GM23248 (cell line): ENCODE measurements at places on chromosomes 6 and 20. TPM values are rescaled to one million over a fixed set of nuclear protein-coding genes. Genes with fewer than 3 reads are reported as not detected.

- H3K27me3 ChIP-seq = no peaks in the 10 kb centered on the region
- no peak overlapping the region for H3K4me3 ChIP-seq
- H3K27ac ChIP-seq = no peak overlapping the region
- no peak for DNase-seq
- H3K36me3 ChIP-seq = no peaks in the 10 kb centered on the region
Observed at GRCh38 chr20:53085720-53086119, 113.6 kb downstream of the TSHZ2 start.

DNA sequence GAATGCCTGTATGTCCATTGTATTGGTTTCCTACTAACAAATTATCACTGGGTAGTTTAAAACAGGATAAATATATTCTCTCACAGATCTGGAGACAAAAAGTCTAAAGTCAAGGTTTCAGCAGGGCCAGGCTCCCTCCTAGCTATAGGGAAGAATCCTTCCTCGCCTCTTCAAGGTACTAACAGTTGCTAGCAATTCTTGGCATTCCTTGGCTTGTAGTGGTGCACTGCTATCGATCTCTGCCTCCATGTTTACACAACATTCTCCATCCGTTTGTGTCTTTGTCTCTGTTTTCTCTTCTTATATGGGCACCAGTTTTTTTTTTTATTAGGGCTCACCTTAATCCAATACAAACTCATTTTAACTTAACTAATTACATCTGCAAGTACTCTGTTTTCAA is 48.9 kb downstream of the OR2B6 start:
- no peaks in the 10 kb centered on the region for H3K4me1 ChIP-seq
- no peaks in the 10 kb centered on the region for H3K27me3 ChIP-seq
- no peak for DNase-seq
- no peak overlapping the region for H3K4me3 ChIP-seq
- H3K36me3 ChIP-seq = no peaks in the 10 kb centered on the region
- no peak overlapping the region for H3K27ac ChIP-seq

GRCh38 chr6:35018746-35019145 is 122.4 kb downstream of the TCP11 start:
- no peak overlapping the region for H3K4me3 ChIP-seq
- H3K36me3 ChIP-seq = no peaks in the 10 kb centered on the region
- H3K27ac ChIP-seq = no peak overlapping the region
- peaks cover 42% of the 10 kb centered on the region for H3K4me1 ChIP-seq
- H3K27me3 ChIP-seq = no peaks in the 10 kb centered on the region

DNA sequence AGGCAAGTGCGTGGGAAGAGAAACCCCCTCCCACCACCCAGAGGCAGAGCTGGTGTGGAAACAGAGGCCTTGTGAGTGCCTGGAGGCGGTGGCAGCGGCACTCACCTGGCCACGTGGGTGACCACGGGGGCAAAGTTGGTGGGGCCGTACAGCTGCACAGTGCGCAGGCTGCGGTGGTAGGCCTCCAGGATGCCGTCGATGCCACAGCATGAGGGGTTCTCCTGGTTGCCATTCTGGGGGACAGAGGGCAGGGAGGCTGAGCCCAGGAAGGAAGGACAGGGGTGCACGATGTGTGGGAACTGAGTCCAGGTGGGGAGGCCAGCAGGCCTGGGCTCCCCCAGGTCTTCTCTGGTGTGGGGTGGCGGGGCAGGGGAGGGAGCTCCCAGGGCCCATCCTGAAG is 47.7 kb downstream of the RAB44 start:
- H3K36me3 ChIP-seq = no peaks in the 10 kb centered on the region
- DNase-seq = no peak
- H3K4me3 ChIP-seq = no peak overlapping the region
- H3K27ac ChIP-seq = no peak overlapping the region
- no peaks in the 10 kb centered on the region for H3K4me1 ChIP-seq

DNA sequence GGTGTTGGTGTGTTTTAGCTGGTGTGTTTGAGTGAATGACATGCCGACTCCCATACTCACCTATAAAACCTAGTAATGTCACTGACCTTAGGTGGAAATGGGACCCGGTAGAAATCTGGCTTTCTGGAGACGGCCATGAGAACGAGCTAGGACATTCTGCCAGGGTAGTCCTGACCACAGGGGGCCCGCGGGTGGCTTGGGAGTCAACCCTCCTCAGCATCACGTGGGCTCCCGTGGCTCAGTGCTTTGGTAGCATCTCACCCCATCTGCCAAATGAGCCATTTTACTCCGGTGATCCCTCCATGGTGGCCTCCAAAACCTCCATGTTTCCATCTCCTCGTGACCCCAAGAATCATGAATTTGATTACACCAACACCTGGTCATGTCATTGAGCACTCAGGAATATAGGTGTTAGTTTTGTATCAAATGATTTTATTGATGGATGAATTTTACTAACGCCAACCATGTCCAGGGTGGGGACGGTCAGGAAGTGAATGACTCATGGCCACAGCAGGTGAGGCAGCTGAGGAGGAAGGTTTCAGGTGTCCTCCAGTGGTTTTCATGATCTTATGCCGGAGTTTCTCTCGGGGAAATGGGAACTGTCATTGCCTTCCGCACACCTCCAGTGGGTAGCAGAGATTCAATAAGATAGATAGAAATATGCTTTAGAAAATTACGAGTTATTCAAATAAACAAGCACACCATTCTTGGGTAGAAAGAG is 195.0 kb downstream of the SYNDIG1 start:
- no peak overlapping the region for H3K4me3 ChIP-seq
- 0 out of 2 replicates have a peak, but pooled peaks cover 3% of the 10 kb centered on the region for H3K27me3 ChIP-seq
- no peaks in the 10 kb centered on the region for H3K36me3 ChIP-seq
- H3K4me1 ChIP-seq = no peaks in the 10 kb centered on the region; the same call in 1 of the 2 replicates
- DNase-seq = no peak

DNA sequence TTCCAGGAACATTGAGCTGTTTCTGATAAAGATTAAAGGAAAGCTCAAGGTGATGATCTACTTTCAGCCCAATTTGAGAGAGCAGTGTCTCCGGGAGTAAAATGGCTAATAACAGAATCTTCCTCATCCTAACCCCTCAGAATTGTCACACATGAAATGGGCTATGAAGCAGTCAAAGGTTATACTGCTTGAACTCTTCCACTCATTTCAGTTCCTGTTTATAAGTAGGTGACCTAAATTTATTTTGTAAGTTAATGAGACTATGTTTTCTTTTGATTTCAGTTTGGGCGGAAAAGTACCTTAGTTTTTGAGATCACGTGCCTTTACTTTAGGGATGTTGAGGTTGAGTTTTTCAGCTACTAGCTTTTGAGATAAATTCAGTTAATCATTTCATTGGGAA is 47.2 kb downstream of the QKI start:
- DNase-seq = no peak
- H3K4me1 ChIP-seq = peaks cover 48% of the 10 kb centered on the region
- peak overlapping the region; percentile 80 for H3K27ac ChIP-seq
- H3K27me3 ChIP-seq = no peaks in the 10 kb centered on the region

DNA sequence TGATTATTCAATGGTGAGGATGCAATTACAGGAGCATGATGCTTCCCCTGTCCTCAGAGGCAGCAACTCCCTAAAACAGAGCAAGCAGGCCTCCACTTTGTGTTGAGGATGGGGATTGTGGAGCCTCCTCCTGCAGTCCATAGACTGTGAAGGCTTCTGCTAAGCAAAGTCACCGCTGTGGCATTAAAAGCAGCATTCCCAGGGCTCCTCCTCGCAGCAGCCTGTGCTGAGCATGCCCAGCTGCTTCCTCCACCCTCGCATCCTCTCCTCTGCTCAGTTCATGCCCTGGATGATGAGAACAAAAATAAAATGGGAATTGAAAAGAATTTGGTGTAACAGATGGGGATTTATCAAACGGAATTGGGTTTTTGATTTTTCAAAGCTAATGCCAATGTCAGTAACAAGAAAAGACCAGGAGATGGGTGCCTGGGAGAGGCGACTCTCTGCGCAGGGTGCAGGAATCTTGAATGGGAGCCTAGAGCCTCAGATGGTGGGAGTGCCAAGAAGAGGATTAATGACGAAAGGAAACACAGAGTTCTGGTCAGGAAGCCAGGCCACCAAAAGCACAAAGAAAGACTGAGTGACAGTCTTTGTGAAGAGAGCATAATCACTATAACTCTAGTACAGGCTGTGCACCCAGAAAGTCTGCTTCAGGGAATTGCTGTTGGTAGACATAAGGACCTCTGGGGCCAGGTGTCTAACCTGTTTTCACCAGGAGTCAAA is 347.6 kb downstream of the TPBG start:
- H3K4me3 ChIP-seq = peak overlapping the region; percentile 63
- no peaks in the 10 kb centered on the region for H3K36me3 ChIP-seq
- DNase-seq = peak; percentile 80
- peaks cover 25% of the 10 kb centered on the region for H3K4me1 ChIP-seq
- H3K27ac ChIP-seq = peak overlapping the region; percentile 49

DNA sequence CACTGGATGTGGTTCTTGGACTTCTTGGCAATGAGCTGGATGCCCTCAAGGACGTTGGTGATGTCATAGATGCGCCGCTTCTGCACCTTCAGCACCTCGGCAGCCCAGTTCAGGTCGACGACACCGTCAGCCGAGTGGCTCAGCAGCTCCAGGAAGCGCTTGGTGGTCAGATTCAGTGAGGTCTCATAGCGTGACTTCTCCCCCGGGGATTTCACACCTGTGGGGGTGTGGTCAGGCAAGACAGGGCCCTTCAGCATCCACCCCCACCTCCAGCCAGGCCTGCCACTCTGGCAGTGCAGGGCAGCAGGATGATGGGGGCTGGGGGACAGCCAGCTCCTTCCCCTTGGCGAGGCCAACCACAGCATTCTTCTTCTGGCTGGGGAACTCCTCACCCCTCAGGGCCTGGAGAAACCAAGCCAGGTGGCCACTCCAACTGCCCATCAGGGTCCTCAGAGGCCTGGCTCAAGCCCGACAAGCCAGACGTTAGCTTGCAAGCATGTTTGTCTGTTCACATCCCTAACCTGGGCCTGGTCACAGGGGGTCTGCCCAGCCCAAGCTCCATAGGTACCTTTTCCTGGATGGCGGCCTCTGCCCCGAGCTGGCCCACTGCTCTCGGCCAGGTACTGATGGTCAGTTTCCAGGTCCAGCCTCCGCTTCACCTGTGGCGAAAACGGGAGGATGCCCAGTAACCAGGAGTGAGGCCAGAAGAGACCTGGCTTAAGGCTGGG is 5.7 kb upstream of the NECAB3 start:
- no peaks in the 10 kb centered on the region for H3K36me3 ChIP-seq
- peaks cover 13% of the 10 kb centered on the region for H3K4me1 ChIP-seq
- no peak overlapping the region for H3K27ac ChIP-seq

DNA sequence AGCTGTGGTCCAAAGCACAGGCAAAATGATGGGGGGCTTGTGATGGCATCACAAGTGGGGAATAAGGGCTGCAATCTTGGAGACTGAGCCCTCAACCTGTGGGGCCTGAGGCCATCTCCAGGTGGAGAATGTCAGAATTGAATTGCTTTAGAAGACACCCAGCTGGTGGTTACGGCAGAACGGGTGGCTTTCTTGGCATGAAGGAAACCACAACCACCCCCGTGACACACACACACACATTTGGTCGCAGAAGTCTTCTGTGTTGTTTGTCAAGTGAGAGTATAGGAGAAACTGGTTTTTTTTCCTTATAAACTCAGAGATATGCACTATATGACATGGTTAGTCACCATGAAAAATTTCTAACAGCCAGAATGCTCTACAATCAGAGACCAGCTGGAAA is 139.5 kb upstream of the CDH4 start:
- no peaks in the 10 kb centered on the region; the same call in 1 of the 2 replicates for H3K27me3 ChIP-seq
- no peak overlapping the region for H3K27ac ChIP-seq
- no peaks in the 10 kb centered on the region for H3K36me3 ChIP-seq
- 0 out of 2 replicates have a peak, but pooled peaks cover under 1% of the 10 kb centered on the region for H3K4me1 ChIP-seq

The MDC1 gene
- 4.9 and 6.6 TPM in 2 replicates for total RNA-seq

The MUC21 gene
- not detected in 2 replicates for total RNA-seq

The FHL5 gene
- not detected in 2 replicates for total RNA-seq

The LY86 gene
- not detected in 2 replicates for total RNA-seq

The KIF25 gene
- not detected in 2 replicates for total RNA-seq

The PXMP4 gene
- total RNA-seq = 5.9 and 14.3 TPM in 2 replicates
